ENCODE measurements at places on chromosomes 6 and 20.
A peak's percentile ranks its signal among the peaks of the same experiment; 100 is the strongest.

DNA sequence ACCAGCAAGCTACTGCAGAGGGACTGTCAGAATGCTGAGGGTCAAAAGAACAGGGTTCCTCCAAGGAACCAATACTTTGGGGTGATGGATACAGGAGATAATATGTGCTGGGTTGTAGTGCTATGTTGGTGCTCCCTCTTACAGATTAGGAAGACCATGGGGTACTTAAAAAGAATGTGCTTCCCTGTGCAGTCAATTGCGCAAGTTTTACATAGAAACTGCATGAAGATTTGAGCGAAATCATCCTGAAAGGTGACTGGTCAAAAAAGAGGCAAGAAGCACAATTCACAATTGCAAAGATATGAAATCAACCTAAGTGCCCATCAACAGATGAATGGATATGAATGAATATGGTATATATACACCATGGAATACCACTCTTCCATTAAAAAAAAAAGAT, 33.9 kb downstream of the GABRR1 start:
- H3K27me3 ChIP-seq = no peaks in the 10 kb centered on the region
- no peaks in the 10 kb centered on the region for H3K4me1 ChIP-seq
- H3K4me3 ChIP-seq = no peak overlapping the region
- no peak overlapping the region for H3K27ac ChIP-seq
- H3K36me3 ChIP-seq = no peaks in the 10 kb centered on the region

GRCh38 chr6:13485923-13486562, 1.4 kb downstream of the GFOD1 start:
- no peaks in the 10 kb centered on the region for H3K36me3 ChIP-seq
- DNase-seq = no peak
- H3K27ac ChIP-seq = no peak overlapping the region
- H3K27me3 ChIP-seq = no peaks in the 10 kb centered on the region
- peaks cover 4% of the 10 kb centered on the region for H3K4me1 ChIP-seq
- peak overlapping the region; percentile 80 for H3K4me3 ChIP-seq

- H3K4me3 ChIP-seq = no peak overlapping the region
- H3K36me3 ChIP-seq = no peaks in the 10 kb centered on the region
- DNase-seq = no peak
- no peaks in the 10 kb centered on the region for H3K4me1 ChIP-seq
- no peaks in the 10 kb centered on the region for H3K27me3 ChIP-seq
- no peak overlapping the region for H3K27ac ChIP-seq
Measured at GRCh38 chr6:16947375-16948015, 154.4 kb upstream of the STMND1 start.

GRCh38 chr6:119138906-119139541, 60.6 kb upstream of the FAM184A start:
- H3K4me1 ChIP-seq = no peaks in the 10 kb centered on the region
- H3K27me3 ChIP-seq = no peaks in the 10 kb centered on the region
- no peaks in the 10 kb centered on the region for H3K36me3 ChIP-seq
- no peak overlapping the region for H3K4me3 ChIP-seq

- no peak overlapping the region for H3K27ac ChIP-seq
- DNase-seq = no peak
- H3K36me3 ChIP-seq = no peaks in the 10 kb centered on the region
Measured at GRCh38 chr6:144378437-144378836, 93.3 kb downstream of the UTRN start.

Measured in naive thymus-derived CD4-positive, alpha-beta T cell (primary cell).